ENCODE measurements at places on chromosomes 5 and 9.
A peak's percentile ranks its signal among the peaks of the same experiment; 100 is the strongest.

DNA sequence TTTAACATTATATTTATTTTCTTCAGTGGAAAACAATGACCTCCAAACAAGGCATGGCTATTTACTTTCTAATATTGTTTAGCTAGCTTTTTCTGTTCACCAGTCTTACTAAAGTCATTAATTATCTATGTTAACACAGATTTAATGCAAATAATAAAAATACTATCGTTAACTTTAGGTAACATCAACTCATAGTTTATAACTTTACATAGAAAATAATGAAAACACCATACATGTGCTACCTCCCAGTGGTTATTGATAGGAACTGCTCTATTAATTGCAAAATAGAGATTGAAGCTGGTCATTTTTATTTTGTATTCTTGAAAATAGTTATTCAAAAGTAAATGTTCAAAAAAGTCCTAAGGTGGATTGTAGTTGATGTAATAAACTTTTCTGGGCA lies 78.3 kb upstream of the HCN1 start:
- no peak for ATAC-seq

- ATAC-seq, result no peak
Observed at GRCh38 chr5:98186128-98186527, 587.3 kb upstream of the RGMB start.

DNA sequence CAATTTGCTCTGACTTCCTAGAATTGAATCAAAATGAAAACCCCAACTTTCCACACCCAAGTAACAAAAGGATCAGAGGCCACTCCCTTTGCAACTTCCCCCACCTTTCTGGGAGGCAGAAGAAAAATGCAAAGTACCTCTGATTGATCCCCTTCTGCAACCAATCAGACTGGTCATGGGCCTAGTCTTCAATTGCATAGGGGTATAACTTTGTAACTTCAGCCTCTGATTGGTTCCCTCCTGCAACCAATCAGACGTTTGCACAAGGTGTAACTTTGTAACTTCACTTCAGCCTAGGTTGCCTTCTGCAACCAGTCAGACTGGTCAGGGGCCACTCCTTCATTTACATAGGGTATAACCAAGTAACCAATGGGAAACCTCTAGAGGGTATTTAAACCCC lies 38.3 kb upstream of the CNOT6 start:
- ATAC-seq, result no peak

GRCh38 chr5:156825688-156826087 lies 24.4 kb upstream of the PPP1R2B start:
- no peak for ATAC-seq

DNA sequence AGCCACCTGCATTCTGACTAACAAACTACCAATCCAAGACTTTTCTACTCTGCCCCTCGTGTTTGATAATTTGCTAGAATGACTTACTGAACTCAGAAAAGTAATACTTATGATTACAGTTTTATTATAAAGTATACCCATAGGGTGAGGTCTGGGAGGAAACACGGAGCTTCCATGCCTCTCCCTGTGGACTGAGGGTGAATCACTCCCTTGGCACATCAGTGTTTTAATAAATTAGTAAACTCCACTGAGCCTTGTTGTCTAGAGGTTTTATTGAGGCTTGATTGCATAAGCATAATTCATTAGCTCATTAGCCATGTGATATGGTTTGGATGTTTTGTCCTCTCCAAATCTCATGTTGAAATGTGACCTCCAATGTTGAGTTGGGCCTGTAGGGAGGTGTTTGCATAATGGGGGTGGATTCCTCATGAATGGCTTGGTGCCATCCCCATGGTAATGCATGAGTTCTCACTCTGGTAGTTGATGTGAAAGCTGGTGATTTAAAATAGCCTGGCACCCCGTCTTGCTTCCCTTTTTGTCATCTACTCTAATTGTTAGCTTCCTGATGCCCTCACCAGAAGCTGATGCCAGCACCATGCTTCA lies 233.6 kb upstream of the TRPC7 start:
- no peak for ATAC-seq

- no peak for ATAC-seq
Observed at GRCh38 chr9:133474215-133474614, 4.7 kb downstream of the SLC2A6 start.

GRCh38 chr5:14038341-14038959 lies 94.0 kb upstream of the DNAH5 start:
- peak; percentile 12 for ATAC-seq

DNA sequence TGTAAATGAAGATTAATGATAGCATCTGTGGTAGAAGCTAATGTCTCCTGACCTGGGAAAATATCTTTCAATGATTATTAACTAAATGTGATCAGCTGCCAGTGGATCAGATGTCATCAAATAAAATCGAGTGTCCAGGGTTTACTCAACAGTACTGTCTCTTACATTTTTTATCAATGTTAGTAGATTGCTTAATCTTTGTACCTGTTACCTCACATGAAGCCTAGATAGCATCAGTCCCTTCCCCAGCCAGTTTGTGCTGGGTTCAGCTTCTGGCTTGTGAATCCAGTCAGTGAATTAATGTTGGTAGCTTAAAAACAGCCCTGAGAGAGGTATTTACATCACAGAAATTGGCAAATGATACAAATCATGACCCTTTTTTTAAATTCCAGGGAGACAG lies 134.4 kb downstream of the GHR start:
- no peak for ATAC-seq

DNA sequence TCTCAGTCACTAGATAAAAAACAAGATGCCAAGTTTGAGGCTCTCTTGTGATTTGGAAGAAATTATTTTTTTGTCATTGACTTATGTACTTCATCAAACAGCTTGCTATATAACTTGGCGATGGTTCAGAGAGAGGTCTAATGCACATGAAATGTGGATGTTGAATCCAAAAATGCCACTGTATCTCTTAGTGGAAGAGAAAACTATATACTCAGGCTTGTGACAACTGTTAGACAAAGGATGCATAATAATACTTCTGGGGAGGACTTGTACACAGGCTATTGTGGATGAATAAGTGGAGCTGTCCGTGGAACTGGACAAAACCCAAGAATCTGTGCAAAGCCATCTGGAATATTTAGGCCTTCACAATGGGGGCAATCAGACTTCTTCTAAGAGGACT lies 162.9 kb upstream of the NMUR2 start:
- no peak for ATAC-seq
